ENCODE measurements at places on chromosomes 12 and 14.

GRCh38 chr14:51627313-51627712 lies 24.4 kb upstream of the FRMD6 start:
- no peak for DNase-seq

GRCh38 chr12:18436170-18436569 lies 174.9 kb downstream of the PIK3C2G start:
- DNase-seq, result no peak

GRCh38 chr14:52318826-52319645 lies 4.9 kb downstream of the PTGER2 start:
- no peak for DNase-seq

DNA sequence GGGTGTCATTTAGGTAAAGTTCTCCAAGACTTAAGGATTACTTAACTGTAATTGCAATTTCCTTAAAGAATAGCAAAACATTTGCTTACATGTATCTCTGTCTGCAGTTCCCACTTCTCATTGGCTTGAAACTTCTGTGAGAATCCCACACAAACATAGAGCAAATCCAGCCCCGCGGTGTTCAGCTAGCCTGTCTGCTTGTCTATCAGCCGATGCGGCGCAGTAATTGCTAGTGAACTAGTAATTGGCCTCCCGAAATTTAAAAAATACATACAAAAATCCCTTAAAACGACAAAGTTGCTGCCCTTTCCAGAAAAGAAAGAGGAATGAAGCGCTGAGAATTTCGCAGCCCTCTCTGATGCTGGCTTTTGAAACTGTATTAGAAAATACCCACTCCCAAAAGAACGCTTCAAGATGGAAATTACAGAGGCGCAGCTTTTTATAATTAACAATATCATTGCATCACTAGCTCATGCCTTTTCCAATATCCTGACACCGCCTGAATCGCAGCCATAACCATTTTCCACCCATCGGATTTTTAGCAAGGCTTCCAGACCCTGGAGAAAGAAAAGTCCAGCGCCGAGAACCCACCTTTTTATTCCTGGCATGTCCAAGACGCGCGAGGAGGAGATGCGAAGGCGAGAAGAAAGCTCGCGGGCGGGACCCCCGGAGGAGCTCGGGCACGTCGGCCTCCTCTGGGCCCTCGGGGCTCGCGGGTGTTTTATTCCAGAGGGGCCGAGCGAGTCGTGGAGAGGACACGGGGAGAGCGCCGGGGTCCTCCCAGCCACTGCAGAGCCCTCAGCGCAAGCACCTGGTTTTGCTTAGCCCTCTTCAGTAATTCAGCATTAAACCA lies 646 bp downstream of the FBLN5 start:
- DNase-seq, result no peak

DNA sequence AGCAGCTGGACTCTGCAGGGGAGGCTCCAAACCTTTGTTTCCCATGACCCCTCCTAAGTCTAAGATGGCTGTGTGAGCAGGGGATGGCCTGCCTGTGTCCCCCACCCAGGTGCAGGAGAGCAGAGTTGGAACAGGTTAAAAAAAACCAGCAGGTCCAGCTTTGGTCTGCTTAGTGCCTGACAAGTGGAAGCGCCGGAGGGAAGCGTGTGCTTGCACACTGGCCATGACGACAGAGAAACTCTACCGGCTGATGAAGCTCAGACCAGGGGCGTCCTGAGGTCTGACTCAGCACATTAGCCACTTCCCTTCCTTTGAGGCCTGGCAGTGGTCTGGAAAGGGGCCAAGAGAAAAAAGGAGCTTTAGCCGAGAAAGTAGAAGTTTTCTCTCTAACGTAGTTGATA lies 280.1 kb downstream of the VRK1 start:
- no peak for DNase-seq

DNA sequence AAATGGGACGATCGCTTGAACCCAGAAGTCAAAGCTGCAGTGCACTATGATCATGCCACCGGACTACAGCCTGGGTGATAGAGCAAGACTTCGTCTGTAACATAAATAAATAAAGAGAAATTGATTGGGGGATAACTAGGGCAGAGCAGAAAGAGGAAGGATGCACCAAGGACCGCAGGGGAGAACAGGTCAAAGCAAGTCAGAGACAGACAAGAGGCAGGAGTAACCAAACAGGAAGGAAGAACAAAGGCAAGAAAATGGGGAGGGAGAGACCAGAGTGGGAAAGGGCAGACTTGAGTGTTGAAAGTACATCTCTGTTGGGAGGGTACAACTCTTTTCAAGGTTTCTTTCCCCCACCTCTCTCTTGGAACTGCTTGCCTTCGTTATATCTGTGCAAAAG lies 50.8 kb upstream of the ELK3 start:
- DNase-seq, result no peak

GRCh38 chr14:103187911-103188310 lies 64.7 kb downstream of the TNFAIP2 start:
- DNase-seq, result no peak

- DNase-seq, result peak; percentile 43
These were observed 219.1 kb downstream of the PHLDA1 start for GRCh38 chr12:75812271-75813018.

GRCh38 chr12:97134495-97134894 lies 227.4 kb downstream of the NEDD1 start:
- DNase-seq, result no peak

- no peak for DNase-seq
These were observed 232.1 kb downstream of the MON2 start for GRCh38 chr12:62698701-62699101.

GRCh38 chr14:81710232-81710845 lies 176.7 kb upstream of the SEL1L start:
- DNase-seq, result no peak

DNA sequence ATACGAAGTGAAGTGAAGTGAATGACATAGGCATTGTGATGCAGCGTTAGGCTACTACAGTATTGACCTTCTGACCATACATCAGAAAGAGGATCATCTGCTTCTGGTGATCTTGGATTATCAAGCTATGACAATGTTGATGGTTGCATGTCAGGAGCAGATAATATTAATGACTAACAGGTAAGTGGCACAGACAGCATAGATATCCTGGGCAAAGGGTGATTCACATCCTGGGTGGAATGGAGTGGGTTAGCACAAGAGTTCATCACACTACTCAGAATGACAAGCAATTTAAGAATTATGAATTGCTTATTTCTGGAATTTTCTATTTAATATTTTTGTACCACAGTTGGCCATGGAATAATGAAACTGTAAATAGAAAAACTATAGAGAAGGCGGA lies 397.9 kb upstream of the ATP2B1 start:
- no peak for DNase-seq

DNA sequence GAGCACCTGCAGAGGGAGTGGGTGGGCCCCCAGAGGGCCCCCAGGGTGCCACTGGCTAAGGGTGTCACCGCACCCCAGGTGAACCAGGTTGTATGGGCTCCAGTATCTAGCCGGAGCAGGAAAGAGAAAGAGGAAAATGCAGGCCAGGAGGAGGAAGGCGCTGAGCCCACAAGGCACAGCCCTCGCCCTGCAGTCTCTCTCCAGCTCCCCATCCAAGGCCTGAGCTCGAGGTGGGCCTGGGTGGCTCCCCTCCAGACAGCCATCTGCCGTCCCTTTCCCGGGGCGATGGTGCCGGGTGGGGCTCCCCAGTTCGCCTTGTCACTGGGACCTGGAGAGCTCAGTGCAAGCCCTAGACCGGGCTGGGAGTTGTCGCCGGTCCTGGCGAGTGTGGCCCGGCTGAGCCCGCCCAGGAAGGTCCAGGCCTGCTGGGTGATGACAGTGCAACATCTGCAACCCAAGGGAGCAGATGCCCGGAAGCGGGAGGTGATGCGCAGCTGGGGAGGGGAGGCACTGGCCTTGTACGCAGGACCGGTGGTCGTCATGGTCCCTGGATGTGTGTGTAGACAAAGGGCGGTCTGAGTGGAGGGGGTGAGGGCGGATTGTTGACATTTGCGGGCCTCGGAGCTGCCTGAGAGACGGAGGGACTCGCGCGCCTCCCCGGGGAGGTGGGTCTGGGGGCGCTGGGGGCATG lies 716 bp downstream of the TMEM179 start:
- peak; percentile 37 for DNase-seq

- peak; percentile 28 for DNase-seq
These were observed 4.4 kb upstream of the GALNT6 start for GRCh38 chr12:51395283-51396230.

- no peak for DNase-seq
These were observed 16.1 kb downstream of the ACSM4 start for GRCh38 chr12:7319930-7320329.

DNA sequence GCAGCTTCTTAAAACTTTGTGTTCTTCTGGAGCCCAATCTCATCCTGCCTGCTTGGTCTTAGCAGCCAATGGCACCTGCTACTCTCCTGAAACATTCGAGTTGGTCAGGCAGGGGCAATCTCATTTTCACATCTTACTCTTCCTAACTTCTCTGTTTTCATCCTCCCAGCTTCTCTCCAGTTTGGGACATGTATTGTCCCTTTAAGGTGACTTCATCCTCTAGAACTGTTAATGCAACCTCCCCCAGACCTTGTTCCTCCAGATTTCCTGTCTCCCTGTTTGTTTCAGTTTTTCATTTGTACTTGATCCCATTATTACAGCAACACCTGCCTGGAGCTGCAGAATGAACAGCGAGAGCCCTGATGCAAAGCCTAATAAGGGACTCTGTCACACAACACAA lies 31.3 kb downstream of the SERPINA11 start:
- DNase-seq, result no peak

- no peak for DNase-seq
These were observed 31.5 kb upstream of the CCT2 start for GRCh38 chr12:69553628-69554248.

- no peak for DNase-seq
These were observed 18.6 kb downstream of the GSTZ1 start for GRCh38 chr14:77339407-77339806.

DNA sequence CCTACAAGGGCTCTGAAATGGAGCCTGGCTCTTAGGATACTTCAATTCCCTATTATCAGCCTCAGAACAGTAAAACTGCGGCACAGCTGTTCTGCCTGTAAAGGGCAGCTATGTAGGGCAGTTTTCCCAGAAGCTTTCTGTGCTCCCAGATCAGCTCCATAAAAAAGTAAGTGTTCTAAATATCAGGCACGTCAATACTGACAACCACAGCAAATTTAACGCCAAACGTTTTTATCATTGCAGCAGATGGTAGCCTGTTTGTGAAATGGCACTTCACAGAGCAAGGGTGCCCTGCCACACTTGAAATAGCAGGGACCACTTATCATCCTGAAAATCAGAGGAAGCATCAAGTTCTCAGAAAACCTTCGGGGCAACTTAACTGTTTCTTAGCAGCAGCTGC lies 54.8 kb upstream of the PTHLH start:
- DNase-seq, result no peak

DNA sequence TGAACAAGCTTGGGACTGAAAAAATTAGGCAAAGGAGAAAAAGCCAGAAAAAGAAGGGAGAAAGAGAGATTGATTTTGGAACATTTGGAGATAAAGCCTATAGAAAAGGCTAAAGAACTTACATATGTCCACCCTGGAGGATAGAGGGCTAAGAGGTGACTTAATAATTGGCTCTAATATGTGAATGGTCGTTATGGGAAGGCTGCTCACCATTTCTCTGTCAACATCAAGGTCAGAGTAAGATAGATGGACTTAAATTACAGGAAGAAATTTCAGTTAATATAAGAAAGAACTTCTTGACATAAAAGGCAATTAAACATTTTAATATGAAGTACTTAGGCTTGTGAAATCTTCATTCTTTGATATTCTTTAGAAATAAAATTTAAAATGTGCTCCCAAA lies 238.6 kb downstream of the TRHDE start:
- no peak for DNase-seq

- no peak for DNase-seq
These were observed 189.8 kb upstream of the SLC16A7 start for GRCh38 chr12:59405992-59406391.

- no peak for DNase-seq
These were observed 5.9 kb downstream of the DHRS2 start for GRCh38 chr14:23641915-23642588.

GRCh38 chr14:90533591-90534021 lies 136.8 kb downstream of the CALM1 start:
- DNase-seq, result no peak

- no peak for DNase-seq
These were observed 2.3 kb downstream of the SPPL3 start for GRCh38 chr12:120901818-120902217.

GRCh38 chr14:56798447-56799342 lies 11.6 kb downstream of the OTX2 start:
- DNase-seq, result peak; percentile 65

DNA sequence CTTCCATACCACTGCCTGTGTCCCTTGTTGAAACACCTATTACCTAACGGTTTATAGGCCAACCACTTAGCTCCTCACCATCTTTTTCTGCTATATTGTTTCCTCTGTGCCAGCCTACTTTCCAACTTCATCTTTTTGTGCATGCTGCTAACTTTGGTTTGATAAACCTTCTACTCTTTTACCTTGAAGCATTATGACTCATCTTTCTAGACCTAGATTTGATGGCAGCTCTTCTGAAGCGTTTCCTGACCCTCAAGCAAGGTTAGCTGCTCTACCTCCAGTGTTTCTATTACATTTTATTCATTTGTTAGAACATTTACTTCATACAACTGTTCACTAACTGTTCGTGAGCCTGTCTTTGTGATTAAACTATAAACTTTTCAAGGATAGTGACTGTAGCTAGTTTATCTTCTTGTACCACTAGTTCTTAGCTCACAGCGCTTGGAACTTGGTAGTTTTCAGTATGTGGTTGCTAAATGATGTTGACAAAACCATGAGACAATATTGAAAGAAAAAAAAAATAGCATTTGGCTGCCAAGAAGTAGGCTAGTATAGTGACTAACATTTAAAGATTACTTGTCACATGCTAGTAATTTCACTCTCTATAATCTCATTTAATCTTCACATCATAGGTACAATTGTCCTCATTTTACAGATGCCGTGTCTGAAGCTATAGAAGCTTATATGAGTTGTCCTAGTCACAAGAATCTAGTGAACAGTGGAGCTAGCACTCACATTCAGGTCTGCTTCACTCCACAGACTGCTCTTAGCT lies 79.5 kb downstream of the APAF1 start:
- no peak for DNase-seq

DNA sequence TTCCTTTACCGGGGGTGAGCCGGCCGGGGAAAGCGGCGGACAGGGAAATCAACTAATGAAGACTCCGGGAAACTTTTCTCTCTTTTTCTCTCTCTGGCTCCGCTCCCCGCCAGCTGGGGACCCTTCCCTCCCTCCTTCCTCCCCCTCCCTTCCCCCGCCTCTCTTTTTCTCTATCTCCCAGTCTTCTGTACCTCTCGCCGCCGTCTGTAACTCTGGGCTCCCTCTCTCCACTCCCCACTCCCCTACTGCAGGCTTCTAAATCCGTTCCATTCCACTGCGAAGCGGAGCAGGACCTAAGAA lies 6.9 kb upstream of the HOXC11 start:
- peak; percentile 81 for DNase-seq

GRCh38 chr14:38311655-38312054 lies 55.8 kb upstream of the CLEC14A start:
- no peak for DNase-seq

DNA sequence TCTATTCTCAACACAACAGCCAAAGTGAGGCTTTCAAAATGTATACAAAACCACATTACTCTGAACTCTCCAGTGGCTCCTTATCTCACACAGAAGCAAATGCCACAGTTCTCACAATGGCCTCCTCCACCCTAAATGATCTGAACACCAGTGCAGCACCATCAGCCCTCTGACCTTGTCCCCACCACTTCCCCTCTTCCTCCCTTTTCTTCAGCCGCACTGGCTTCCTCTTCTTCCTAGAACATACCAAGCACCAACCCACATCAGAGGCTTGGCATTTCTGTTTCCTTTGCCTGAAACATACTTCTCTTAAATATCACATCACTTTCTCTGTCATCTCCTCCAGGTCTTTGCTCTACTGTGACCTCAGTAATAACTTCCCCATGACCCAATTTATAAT lies 66.3 kb downstream of the GPR135 start:
- no peak for DNase-seq
